GM04503 (cell line): ENCODE measurements at places on chromosomes 11 and 22.

DNA sequence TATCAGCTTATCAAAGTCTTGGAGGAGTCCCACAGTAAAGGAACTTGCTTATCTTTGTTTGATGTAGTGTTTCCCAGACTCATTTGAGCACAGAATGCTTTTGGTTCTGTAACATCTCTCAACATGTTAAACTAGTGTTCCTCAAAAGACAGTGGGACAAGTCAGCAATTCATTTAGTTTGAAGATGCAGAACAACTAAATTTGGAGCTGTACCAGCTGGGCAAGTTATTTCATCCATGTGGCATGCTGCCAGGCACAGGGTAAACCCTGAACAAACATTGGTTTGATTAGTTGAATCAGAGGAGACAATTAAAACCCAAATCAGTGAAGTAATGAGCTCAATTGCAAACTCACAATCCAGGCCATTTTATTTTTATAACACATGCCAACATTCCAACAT, 141.2 kb downstream of the CSNK2A3 start:
- DNase-seq: no peak

DNA sequence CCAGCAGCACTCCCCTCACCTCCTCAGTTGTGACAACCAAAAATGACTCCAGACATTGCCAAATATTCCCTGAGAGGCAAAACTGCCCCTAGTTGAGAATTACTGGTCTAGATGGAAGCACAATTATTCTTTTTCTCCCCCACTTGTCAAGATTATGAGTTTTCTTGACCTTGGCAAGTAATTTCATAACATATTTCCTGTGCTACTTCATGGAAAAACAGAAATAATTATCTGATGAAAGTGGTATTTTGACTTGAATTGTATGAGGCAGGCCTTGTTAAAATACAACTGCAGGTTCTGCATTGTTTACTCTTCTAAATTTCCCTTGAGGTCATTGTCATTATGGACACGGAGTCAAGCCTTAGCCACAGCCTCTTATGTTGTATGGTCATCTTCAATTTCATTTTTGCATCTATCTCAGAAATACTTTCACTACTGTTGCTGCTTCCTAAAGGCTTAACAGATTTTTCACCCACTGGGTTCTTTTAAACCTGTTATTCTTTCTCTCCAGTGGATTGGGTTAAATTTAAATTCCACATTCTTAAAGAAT, 32.2 kb upstream of the LDLRAD3 start:
- DNase-seq: no peak

GRCh38 chr11:131290185-131290584, 80.2 kb upstream of the NTM start:
- no peak for DNase-seq

GRCh38 chr11:111097191-111097590, 148.3 kb upstream of the POU2AF2 start:
- no peak for DNase-seq

- DNase-seq: no peak
Measured at GRCh38 chr11:129308241-129308865, 67.3 kb upstream of the BARX2 start.

GRCh38 chr22:34395370-34395769, 475.1 kb upstream of the LARGE1 start:
- DNase-seq: no peak

- no peak for DNase-seq
Measured at GRCh38 chr11:57597916-57598830, 688 bp downstream of the SERPING1 start.

DNA sequence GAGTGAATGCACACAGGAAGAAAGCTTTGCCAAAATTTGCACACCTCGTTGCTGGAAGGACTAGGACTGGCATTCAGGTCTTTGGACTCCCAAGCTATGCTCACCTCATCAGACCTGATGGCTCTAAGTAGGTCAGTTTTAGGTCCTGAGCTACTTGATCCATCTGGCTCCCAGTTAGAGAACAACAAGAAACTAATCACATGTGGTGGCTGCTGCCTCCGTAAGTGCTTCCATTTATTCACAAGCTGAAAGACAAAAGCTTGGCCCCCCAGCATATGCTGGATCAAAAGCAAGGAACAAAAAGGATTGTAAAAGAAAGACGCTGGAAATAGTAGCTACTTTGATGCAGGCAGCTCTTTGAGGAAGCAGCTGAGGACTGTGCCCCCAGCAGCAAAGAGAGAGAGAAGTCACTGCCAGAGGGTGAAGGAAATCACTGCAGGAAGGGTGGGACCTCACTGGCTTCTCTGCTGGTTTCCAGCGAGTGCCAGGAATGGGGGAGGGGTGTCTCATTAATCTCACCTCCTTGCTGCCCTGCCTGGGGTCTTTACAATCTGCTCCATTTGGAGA, 268.9 kb downstream of the KIRREL3 start:
- no peak for DNase-seq

- no peak for DNase-seq
Measured at GRCh38 chr11:27174021-27174420, 133.4 kb downstream of the BBOX1 start.

DNA sequence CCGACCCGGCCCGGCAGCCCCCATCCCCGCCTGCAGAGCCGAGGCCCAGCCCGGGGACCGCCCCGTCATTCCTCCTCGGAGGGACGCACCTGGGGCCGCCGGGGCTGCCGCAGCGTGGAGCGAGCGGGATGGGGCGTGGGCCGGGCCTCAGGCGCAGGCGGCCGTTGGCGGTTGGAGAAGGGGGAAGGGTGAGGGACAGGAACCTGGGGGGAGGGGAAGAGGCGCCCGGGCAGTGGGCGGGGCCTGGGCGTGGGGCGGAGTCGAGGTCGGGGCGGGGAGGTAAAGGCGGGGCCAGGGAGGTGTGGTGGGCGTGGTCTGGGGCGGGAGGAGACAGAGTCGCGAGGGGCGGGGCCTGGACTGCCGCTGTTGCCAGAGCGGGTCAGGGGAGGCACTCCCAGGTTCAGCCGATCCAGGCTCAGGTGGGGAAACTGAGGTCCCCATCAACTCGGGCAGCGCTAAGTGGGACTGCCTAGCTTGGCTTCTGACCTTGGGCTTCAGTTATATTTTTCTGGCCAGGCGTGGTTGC, at the start of gene TESMIN:
Gene TESMIN, minus strand, starts transcription at position 190 of the 526 bp plus-strand sequence. CDS start 860 bp downstream, outside the sequence.
- no peak for DNase-seq

DNA sequence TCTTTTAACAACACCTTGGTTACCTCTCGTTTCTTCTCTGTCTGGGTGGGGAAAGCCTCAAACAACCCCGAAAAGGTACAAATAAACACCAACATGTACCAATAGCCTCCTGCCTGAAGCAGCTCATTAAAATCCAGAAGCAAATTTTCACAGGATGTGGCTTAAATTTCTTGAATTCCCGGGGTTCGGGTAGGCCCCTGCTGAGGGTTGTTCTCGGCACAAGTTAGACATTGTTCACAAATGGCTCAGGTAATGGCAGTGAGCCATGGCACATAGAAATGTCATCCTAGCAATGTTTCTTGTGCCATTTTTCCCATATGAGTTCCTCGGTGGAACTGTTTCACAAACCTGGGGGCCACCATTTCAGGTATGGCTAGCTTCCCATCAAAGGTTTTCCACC, 19.7 kb upstream of the GLYATL1 start:
- no peak for DNase-seq

GRCh38 chr11:86204356-86204755, 40.2 kb upstream of the EED start:
- DNase-seq: no peak

DNA sequence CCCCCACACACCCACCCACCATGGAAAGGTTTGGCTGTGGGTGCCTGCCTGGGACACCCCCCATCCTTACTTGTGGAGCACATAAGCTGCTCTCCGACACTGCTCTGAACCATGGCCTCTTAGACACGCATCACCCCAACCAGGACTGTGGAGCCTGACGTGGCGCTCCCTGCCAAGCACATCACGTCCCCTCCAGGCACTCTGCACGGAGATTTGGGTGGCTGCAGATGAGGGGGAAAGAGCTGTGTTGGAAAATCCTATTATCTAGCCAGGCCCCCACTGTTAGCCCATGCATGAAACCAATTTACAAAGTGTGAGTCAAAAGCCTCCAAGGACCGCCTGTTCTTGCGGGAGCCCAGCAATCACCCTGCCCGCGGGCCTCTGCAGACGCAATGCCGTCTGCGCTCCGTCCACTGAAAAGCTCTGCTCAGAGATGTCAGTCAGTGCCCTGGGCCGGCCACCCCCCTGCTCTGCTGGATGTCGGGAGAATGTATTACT, 163.4 kb upstream of the NECTIN1 start:
- no peak for DNase-seq

DNA sequence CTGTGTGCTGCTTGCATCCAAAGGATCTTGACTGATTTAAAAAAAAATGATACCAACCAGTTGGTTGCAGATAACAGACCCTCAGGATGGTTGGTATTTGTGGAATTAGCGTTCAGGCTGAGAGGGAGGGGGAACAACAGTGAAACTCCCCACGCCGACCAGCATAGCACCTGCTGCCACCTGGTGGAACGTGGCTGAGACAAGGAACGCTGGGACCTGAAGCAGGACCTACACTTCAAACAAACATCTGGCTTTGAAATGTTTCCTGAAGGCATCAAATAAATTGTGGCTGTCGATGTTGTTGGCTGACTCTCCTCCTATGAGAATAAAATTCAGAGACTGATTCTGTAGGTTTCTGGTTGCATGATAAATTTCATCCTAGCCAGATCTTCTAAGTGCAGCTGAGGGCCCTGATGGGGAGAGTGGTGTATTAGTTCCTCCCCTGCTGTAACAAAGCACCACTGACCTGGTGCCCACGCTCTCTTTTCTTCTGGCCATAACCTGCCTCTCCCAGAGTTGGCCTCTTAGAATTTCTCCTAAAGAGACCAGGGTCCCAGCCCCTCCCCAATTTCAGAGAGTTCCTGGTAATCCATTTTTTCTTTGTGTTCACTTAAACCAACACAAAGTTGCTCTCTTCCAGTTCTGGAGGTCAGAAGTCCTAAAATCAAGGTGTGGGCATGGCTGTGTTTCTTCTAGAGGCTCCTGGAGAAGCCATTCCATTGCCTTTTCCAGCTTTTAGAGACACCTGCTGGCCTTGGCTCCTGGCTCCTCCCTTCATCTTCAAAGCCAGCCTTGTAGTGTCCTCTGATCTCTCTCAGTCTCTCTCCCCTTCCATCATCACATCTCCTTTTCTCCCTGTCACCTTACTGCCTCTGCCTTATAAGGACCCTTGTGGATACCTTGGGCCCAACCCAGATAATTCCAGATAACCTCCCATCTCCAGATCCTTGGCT, 17.3 kb downstream of the APOL2 start:
- DNase-seq: no peak
